ENCODE measurements at places on chromosomes 3 and 15.

GRCh38 chr15:62929000-62929357 is 113.6 kb upstream of the TPM1 start:
- no peak for DNase-seq

DNA sequence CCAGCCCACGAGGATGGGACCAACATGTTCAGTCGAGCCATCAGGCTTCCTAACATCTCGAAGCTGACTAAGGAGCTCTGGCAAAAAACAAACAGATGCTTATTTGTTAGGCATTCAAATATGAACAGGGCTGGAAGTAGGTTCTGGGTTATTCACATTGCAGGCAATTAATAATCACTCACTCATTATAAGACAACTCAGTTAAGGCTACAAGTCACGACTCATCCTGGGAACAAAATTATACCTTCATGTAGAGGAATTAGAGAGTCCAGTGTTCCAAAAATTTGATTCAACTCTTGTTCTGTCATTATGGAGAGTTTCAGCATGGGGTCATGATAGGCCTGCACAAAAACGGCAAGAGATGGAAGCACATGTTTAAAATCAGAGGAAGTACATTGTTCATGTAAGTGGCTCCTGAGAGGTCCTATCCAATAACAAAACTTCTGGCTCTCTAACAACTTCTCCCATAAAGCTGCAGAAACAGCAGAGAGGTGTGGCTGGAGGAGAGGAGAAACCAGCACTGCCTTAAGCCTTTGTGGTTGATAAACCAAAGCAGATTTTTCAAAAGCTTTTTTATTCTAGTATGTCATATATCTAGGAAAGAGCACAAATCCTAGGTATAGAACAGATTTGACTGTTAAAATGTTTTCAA is 50.6 kb downstream of the ARHGEF3 start:
- DNase-seq = no peak

DNA sequence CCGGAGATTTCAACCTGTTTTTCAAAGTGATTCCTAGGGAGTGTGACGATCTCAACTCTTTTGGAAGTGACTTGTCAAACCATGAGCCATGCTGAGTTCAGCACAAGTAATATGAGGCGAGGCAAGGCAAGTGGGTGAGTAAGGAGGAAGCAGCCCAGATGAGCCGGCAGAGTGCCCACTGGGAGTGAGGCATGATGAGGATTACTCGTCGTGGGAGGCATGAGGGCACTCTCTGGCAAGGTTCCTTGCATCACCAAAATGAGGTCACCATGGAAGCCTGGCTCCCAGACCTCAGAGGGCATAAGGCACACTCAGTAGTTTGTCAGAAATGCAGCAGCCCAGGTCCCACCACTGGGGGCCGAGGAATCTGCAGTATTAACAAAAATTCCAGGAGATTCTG is 636.1 kb downstream of the MAGI1 start:
- no peak for DNase-seq

GRCh38 chr15:45572617-45573016 is 14.6 kb upstream of the BLOC1S6 start:
- DNase-seq = no peak

GRCh38 chr15:67072442-67072841 is 7.0 kb downstream of the SMAD3 start:
- DNase-seq = no peak

- no peak for DNase-seq
Observed at GRCh38 chr3:98808071-98808470, 44.9 kb downstream of the ST3GAL6 start.

GRCh38 chr3:39207361-39208186 is 15.2 kb upstream of the XIRP1 start:
- DNase-seq = no peak

- DNase-seq = no peak
Observed at GRCh38 chr3:73449774-73450173, 175.0 kb downstream of the PDZRN3 start.

- DNase-seq = no peak
Observed at GRCh38 chr3:40290396-40290795, 19.1 kb upstream of the EIF1B start.

GRCh38 chr3:26752466-26752865 is 129.9 kb downstream of the LRRC3B start:
- no peak for DNase-seq

DNA sequence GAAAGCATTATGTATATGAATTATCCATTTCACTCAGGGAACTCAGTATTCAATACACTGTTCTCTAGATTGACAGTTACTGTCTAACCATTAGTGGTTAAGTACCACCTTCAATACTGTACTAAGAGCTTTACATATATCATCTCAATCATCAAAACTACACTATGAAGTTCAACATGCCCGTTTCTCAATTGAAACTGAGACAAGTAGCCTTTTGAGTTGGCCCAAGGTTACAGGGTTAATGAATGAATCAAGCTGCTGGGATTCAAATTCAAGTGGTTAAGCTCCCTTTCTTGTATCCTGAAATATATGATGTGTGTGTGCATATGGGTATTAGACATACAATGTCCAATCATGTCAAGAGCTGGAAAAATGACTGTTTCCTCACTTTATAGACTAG is 5.8 kb downstream of the TASOR start:
- DNase-seq = no peak

DNA sequence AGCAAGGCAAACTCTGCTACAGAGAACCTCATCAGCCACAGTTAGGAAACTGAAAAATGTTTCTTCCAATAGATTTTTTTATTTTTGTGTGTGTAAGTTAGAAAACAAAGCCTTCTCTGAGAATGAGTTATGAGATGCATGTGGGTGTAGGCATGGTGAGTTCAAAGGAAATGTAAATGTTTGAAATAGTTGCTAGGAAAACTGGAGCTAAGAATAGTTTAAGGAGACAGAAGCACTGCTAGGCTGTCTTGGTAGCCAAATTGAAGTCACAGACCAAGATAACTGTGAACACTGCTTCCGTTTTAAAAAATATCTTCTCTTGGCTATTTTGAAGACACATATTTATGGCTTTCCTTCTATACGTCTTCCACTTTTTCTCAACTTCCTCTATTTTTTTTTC is 1501.2 kb upstream of the CADM2 start:
- no peak for DNase-seq

DNA sequence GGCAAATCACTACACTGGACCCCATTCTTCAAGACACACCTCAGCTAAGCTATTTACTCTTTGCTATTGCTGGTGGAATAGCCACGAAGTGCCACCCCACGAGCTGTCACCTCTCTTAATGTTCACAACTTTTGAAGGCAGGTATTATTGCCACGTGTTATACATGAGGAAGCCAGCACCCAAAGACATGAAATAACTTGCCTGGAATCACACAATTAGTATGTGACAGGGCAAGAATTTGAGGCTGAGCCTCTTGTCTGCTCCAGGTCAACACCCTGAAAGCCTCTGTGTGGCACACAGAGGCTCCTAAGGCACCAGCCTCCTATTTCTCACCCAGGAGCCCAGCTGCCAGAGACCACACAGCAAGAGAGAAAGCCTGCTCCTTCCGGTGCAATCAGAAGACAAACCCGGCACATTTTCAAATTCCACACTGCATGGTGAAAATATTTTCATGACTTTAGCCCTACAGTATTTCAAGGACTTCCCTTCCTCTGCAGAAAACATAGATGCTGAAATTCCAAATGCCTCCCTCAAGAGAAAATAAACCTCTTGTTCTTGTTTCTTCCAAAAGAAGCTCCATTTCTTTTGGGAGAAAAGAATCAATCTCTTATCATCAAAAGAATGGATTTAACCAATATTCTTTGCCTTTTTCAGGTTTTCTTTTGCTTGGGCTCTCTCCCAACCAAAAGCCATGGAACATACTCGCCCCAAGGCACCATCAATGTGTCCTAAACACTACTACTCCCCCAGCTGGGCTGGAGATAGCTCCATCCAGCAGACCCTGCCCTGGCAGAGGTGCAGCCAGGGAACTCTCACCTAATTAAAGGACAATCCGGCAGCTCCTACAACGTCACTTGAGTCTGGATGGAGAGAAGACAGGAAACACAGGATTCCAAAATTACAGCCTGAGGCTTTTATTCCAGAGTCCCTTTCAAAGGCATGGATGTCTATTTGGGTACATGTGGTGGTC is 84.7 kb upstream of the THBS1 start:
- DNase-seq = no peak

DNA sequence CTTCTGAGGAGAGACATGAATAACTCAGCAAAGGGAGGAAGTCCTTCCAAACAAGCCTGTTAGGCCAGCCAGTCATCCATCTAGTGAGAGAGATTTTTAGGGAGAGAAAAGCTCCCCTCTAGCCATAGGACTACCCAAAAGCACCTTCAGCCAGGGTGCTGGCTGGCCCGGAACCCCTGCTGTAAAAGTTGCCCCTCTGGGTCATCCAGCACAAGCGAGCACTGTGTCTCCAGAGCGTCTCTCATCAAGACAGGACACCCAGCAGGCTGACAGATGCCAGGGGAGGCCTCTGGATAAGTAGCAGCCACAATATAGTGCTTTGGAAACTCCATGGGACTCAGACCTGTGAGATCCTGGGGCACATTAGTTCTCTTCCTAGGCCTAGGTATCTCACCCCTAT is 24.5 kb downstream of the ANXA2 start:
- DNase-seq = no peak

GRCh38 chr3:190239325-190239724 is 82.9 kb downstream of the CLDN1 start:
- DNase-seq = no peak
